Amygdala (tissue), 56 donors: ENCODE measurements at places on chromosomes 4 and X.

DNA sequence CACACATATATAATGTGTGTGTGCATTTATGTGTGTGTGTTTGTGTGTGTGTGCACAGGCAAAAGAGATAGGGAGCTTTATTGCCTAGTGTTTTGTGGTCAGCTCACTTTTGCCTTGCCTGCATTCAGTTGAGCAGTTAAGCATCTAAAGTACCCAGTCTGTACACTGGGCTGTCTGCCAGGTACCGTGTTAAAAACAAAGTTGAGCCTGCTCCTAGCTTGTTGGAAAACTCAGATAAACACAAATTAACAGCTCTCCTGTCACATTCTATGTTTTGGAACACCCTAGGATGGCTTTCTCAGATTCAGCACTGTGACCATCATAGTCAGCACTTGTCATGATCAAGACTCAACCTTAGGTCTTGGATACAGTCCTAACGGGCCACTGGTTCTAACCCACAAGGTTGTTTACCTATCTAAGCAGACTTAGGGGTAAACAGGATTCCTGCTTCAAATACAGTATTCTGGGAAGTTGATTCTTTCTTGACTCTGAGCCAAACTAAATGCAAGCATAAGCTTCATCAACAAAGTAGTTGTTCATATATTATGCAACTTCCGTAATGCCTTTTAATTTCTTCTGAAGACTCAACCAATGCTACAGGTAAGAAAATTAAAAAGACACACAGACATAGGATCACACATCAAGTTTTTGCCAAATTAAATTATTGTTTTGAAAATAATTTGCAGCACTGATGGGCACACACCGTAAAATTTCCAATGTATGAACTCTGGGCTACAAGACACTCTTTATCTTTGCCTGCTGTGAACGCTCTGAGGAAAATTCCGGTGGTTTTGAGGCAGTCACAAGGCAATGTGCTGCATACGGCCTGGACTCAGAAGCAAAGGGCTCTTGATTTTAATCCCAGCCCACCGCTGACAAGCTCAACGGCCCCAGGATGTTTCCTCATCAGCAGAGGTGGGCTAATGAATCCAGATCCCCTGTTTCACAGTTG is 11.3 kb upstream of the CD99 start:
- DNase-seq: no peak

- DNase-seq: no peak
Observed at GRCh38 chr4:2804449-2804972, 11.6 kb downstream of the SH3BP2 start.

- no peak for DNase-seq
Observed at GRCh38 chr4:14841801-14842768, 160.2 kb upstream of the CPEB2 start.

DNA sequence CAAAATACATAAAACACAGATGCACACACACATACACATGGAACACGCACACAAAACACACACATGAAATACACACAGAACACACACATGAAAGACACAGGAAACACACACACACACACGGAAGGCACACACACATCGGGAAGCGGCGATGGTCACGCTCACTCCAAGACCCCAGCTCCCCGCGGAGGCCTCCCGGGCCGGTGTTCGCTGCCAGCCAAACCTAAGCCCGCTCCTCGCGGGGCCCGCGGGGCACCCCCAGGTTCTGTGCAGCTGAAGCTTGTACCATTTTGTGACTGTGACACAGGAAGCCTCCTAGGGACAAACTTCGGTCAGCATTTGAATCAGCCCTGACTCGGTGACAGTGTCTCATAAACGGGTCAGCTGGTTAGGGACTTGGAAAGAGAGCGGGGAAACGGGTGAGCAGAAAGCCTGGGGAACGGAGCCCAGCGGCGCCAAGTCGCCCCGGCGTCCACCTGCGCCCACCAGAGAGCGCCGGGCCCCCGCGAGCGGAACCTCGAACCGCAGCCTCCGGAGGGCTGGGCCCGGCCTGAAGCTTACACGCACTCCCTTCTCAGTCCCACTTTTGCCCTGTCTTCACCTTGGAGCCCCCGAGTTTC is 32.1 kb downstream of the F11 start:
- DNase-seq: no peak

- DNase-seq: no peak
Observed at GRCh38 chrX:8179656-8180055, 8.6 kb upstream of the VCX2 start.

DNA sequence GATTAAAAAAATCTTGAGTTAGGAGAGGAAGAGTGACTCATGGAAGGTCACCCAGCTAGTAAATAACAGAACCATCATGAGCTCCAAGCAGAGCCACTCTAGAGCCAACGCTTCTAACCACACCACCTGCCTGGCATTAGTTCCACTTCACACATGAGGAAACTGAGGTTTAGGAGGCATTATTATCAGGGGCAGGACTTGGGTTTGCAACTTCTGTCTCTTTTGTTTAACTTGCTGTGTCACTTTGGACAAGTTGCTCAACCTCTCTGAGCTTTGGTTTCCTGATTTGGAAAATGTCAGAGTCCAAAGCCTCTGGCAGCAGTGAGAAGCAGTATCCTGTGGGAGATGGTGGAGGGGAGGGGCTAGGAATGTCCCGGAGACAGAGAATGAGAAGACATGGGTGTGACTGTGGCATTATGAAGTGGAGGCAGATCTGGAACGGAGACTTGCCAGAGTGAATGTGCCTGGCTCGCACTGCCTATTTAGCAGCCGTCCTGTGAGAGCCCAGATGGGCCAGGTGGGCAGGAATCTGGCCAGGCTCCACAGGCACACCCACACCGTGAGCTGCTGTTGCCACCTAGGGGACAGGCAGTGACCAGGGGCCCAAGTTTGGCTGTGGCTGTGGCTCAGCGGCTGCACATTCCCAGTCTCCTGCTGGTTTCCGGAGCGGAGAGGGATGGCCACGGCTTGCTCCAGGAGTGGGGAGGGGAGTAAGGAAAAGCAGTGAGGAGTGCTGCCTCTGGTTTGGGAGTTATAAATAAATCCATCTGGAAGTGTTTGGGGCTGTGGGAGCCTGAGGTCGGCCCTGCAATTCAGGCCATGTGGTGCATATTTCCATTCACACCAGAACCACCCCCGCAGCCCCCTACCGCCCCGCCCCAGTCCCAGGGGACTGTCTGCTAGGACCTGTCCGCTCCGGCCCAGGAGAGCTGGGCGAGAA is 93.4 kb downstream of the NHSL2 start:
- DNase-seq: no peak

DNA sequence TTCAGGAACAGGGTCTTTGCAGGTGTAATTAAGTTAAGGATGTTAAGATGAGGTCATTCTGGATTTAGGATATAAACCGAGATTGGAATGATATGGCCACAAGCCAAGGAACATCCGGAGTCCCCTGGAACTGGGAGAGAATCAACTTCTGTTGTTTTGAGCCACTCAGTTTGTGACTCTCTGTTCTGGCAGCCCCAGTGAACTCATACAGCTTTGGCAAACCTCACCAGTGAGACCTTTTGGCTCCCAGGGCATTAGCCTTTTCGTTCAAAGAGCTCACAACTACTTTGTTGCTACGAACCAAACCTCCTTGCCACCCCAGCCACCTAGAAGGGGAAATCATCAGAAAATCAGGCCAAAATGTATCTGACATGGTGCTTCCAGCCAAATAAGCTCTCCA is 80.4 kb downstream of the MTMR1 start:
- DNase-seq: no peak

GRCh38 chr4:168197926-168198325 is 105.6 kb downstream of the ANXA10 start:
- no peak for DNase-seq

GRCh38 chr4:62275470-62275869 is 1075.3 kb downstream of the ADGRL3 start:
- DNase-seq: no peak

GRCh38 chrX:86349115-86349514 is 200.9 kb downstream of the DACH2 start:
- DNase-seq: no peak

GRCh38 chrX:12210196-12210815 is 72.0 kb downstream of the FRMPD4 start:
- DNase-seq: no peak

- DNase-seq: no peak
Observed at GRCh38 chr4:7158081-7158750, 34.1 kb upstream of the SORCS2 start.

- DNase-seq: no peak
Observed at GRCh38 chr4:40909363-40909876, 159.7 kb downstream of the NSUN7 start.

GRCh38 chr4:27602172-27602571 is 741.5 kb downstream of the STIM2 start:
- DNase-seq: no peak

- DNase-seq: no peak
Observed at GRCh38 chr4:169315530-169316343, 45.0 kb upstream of the SH3RF1 start.

DNA sequence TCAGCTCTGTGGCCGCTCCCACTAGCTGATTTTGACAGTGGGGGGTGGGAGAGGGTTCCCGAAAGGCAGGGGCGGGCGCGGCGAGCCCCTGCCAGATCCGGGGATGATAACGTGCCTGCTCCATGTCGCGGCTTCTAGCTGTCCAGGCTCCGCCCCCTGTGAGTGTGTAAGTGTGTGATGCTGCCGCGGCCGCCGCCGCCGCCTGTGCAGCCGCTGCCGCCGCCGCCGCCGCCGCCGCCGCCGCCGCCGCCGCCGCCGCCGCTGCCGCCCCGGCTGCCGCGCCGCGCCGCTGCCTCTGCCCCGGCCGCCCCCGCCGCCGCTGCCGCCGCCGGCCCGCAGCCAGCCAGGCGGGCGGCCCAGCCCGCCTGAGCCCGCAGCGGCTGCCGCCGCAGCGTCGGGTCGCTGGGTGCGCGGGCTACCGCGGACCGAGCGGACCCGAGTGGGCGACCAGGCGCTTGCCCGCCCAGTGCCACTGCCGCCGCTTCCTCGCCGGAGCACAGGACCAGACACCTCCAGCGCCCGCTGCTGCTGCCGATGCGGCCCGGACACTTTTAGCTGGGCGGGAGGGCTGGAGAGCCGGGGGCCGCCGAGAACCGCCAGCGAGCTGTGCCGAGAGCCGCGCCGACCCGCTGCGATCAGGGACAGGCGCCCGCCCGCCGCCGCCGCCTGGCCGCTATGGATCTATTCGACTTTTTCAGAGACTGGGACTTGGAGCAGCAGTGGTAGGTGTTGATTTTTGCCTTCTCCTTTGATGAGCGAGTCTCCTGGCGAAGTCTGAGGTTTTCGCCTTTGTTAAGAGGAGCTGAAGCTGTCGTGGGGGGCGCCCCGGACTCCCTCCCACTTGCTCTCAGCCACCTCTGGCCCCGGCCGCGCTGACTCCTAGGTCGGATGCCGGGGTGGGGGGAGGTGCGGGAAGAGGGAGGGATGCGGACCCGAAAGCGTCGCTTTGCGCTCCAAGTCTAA is at the start of gene AFF2:
AFF2 (plus strand) TSS at position 195 of the 963 bp plus-strand sequence; CDS start at position 676, 481 bp downstream.
- no peak for DNase-seq

- DNase-seq: peak; percentile 21
Observed at GRCh38 chr4:152605641-152606335, 69.9 kb upstream of the FBXW7 start.

DNA sequence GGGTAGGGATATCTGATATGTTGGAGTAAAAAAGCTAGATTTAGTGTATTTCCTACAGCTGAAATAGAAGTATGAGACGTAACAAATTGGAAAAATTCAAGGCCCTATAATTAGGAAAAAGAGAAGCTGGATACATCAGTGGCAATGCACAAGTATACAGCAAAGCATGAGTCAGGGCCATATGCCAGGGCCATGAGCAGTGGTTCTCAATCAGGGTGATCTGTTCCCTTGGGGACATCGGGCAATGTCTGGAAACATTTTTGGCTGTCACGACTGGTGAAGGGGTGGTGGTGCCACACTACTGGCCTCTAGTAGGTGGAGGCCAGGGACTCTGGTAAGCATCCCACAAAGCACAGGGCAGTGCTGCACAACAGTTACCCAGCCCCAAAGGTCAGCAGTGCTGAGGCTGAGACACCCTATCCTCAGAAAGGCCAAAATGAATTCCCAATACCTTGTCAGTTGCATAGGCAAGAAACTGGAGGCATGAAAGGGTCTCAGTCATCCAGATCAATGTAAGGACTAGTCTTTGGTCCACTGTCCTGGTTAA is 36.8 kb upstream of the NAP1L5 start:
- no peak for DNase-seq

- DNase-seq: no peak
Observed at GRCh38 chr4:19171832-19172231, 1079.9 kb upstream of the SLIT2 start.

DNA sequence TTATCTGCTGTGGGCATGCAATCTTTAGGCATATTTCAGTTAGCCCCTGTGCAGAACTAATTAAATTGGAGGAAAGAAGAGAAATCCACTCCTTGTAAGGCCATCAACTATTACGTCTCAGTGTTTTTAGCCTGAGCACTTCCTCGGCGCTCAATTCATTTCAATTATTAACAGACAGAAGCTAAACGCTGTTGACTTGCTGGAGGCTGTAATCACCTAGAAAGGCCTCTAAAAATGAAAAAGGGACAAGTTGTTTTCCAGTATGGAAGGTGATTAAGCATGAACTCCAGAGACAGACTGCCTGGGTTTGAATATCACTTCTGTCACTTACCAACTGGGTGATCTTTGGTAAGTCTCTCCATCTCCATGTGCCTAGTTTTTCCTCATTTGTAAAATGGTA is 59.6 kb downstream of the LEF1 start:
- DNase-seq: no peak

DNA sequence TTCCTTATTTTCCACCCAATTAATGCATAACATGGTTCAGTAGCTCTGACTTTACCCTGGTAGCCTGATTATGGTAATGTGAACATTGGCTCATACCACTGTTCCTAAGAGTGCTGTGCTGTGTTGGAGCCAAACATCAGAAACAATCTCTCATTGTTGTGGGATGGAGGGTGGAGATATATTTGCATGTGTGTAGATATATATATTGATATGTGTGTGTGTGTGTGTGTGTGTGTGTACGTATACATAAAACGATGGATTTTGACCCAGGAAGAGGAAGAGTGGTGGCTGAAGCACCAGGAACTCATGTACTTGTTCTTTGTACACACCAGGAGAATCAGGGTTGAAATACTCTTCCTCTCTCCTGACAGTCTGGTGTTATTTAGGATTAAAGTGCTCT is 247.7 kb downstream of the IL15 start:
- no peak for DNase-seq

DNA sequence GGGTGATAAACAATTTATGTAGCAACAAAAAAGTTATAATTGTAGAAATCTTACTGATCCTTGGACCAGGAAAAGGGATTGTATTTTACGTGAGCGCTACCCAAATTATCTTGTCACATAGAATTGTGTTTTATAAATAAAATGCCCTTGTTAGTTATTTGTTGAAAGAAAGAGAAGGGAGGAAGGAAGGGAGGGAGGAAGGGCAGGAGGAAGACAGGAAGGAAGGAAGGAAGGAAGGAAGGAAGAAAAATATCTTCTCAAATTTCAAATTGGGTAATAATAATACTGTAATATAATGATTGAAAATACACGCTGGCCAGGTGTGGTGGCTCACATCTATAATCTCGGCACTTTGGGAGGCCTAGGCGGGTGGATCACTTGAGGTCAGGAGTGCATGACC is 206.2 kb upstream of the TLL1 start:
- DNase-seq: no peak
